ENCODE measurements at places on chromosomes 5 and 9. TPM values are rescaled to one million over a fixed set of nuclear protein-coding genes. Genes with fewer than 3 reads are reported as not detected.

DNA sequence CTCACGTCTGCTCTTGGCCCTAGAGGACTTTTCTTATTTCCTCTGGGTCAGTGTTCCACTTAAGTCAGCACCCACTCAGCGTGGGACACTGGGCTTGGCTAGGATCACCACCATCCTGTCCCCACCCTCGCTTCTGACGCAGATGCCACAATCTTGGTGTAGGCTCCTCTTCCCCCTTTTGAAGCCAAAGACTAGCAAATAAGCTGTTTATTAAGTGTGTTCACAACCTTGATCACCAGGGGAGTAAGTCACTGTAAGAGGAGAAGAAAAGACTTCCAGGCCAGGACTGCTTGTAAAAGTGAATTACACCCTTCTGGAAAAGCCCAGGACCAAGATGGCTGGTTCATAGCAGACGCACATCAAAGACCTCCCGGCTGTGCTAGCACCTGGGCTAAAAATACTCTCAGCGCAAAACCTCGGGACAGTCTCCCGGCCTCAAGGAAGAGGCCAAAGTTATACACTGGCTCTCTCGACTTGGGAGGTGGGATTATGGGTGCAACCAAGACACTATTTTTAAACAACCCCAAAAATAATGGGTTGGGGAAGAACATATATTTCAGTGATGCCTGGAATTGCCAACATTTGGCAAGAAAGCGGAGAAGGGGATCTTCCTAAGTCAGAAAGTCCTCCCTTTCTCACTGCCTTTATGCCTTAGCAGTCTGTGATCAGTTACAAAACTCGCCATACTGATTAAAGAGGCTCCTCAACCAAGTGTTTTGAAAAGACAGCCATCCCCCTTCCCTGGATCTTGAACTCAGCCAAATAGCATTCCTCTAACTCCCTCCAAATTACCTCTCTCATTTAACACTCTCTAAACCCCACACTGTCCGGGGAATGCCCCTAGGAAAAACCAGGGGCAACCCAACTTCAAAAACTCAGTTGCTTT lies 69.4 kb downstream of the RAPGEF1 start:
- H3K4me3 ChIP-seq, result no peak overlapping the region
- H3K27ac ChIP-seq, result peak overlapping the region; percentile 63
- no peaks in the 10 kb centered on the region for H3K36me3 ChIP-seq

CEL gene
- 14,874 TPM for total RNA-seq

GRCh38 chr5:133962131-133962530 lies 6.3 kb downstream of the C5orf15 start:
- no peaks in the 10 kb centered on the region for H3K27me3 ChIP-seq
- H3K4me3 ChIP-seq, result no peak overlapping the region
- H3K27ac ChIP-seq, result no peak overlapping the region
- peaks cover 8% of the 10 kb centered on the region for H3K36me3 ChIP-seq
- no peaks in the 10 kb centered on the region for H3K4me1 ChIP-seq

DNA sequence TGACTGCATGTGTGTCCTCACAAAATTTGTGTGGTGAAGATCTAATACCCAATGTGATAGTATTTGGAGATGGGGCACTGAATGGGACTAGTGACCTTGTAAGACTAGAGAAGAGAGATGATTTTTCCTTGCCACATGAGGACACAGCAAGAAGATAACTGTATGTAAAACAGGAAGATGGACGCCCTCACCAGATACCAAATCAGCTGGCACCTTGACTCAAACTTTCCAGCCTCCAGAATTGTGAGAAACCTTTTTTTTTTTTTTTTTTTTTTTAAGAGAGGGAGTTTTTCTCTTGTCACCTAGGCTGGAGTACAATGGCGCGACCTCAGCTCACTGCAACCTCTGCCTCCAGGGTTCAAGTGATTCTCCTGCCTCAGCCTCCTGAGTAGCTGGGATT lies 40.3 kb downstream of the UBTD2 start:
- no peaks in the 10 kb centered on the region for H3K4me1 ChIP-seq
- H3K36me3 ChIP-seq, result no peaks in the 10 kb centered on the region
- no peaks in the 10 kb centered on the region for H3K27me3 ChIP-seq
- no peak overlapping the region for H3K27ac ChIP-seq
- no peak for DNase-seq

DNA sequence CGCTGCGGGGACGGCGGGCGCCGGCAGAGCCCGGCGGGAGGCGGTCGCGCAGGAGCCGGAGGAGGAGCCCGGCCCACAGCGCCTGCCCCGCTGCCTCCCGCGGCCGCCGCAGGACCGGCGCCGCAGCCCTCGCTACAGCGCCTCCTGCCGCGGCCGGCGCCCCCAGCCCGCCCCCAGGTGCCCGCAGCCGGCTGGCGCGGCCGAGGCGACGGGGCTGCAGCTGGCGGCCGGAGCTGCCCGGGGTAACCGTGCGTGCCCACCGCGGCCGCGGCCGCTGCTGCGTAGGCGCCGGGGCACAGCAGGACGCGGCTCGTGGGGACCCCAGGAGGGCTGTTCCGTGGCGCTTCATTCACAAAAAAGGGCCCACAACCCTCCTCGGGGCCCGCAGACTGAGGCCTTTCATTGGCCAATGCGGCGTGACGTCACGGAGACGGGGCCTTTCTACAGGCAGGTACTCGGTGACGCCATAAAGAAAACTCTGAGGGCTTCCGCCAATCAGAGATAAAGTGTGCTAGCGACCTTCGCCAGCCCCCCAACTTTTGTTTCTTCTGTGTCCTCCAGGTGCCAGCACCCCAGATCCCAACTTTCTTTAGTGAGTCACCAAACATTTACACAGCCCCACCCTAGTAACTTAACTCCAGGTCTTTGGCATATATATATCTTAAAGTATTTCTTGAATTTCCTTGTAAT lies at the start of gene CDC14B:
CDC14B (minus strand) TSS at position 353 of the 690 bp plus-strand sequence. CDS start 465 bp downstream, outside the sequence.
- no peaks in the 10 kb centered on the region for H3K36me3 ChIP-seq
- no peaks in the 10 kb centered on the region for H3K27me3 ChIP-seq
- H3K4me1 ChIP-seq, result no peaks in the 10 kb centered on the region
- H3K4me3 ChIP-seq, result peak within 1 kb of the TSS; percentile 88
